T-cell (primary cell): ENCODE measurements at places on chromosomes 7 and 10. TPM values are rescaled to one million over a fixed set of nuclear protein-coding genes. Genes with fewer than 3 reads are reported as not detected.

FXYD4 gene
- not detected for total RNA-seq

CDK14 gene
- 1.6 TPM for total RNA-seq

PPP1R9A gene
- not detected for total RNA-seq

TIMM23B gene
- total RNA-seq: 25.5 TPM

YKT6 gene
- total RNA-seq: 59.0 TPM

GDI2 gene
- total RNA-seq: 123 TPM

- no peak for DNase-seq
- H3K4me1 ChIP-seq: no peaks in the 10 kb centered on the region
- no peaks in the 10 kb centered on the region for H3K36me3 ChIP-seq
- H3K27ac ChIP-seq: no peak overlapping the region
These were observed 219.3 kb downstream of the WDR11 start for GRCh38 chr10:121070275-121071070.

DNA sequence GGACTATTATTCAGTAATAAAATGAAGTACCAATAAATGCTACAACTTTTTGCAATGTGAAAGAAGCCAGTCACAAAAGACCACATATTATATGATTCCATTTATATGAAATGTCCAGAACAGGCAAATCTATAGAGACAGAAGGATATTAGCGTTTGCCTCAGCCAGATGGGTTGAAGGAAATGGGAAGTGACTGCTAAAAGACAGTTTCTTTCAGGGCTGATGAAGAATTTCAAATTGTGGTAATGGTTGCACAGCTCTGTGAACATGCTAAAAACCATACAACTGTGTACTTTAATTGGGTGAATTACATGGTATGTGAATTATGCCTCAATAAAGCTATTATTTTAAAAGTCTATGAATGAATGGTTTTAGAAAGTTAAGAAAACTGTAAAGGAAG, 23.9 kb upstream of the REEP3 start:
- H3K36me3 ChIP-seq: no peaks in the 10 kb centered on the region
- H3K4me3 ChIP-seq: no peak overlapping the region
- no peak for DNase-seq
- H3K27me3 ChIP-seq: no peaks in the 10 kb centered on the region

- H3K36me3 ChIP-seq: no peaks in the 10 kb centered on the region
- H3K4me1 ChIP-seq: no peaks in the 10 kb centered on the region
- H3K27ac ChIP-seq: no peak overlapping the region
- H3K4me3 ChIP-seq: no peak overlapping the region
- DNase-seq: no peak
These were observed 217.4 kb downstream of the LRMDA start for GRCh38 chr10:75648854-75649253.

GRCh38 chr10:92755725-92756124, 66.0 kb downstream of the HHEX start:
- no peaks in the 10 kb centered on the region for H3K27me3 ChIP-seq
- no peak for DNase-seq
- H3K4me3 ChIP-seq: no peak overlapping the region
- H3K36me3 ChIP-seq: no peaks in the 10 kb centered on the region

DNA sequence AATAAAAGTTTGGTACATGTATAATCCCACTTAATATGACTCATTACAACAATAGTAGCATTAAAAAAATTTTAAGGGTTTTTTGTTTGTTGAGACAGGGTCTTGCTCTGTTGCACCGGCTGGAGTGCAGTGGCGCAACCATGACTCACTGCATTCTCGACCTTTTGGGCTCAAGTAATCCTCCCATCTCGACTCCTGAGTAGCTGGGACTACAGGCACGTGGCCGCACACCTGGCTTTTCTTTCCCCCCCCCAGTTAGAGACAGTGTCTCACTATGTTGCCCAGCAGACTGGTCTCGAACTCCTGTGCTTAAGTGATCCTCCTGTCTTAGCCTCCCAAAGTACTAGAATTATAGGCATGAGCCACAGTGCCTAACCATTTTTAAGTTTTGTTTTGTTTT, 40.7 kb downstream of the KMT2C start:
- no peak for DNase-seq
- H3K4me3 ChIP-seq: no peak overlapping the region
- H3K27me3 ChIP-seq: no peaks in the 10 kb centered on the region
- H3K36me3 ChIP-seq: no peaks in the 10 kb centered on the region
- no peak overlapping the region for H3K27ac ChIP-seq
- H3K4me1 ChIP-seq: no peaks in the 10 kb centered on the region

GRCh38 chr10:37856881-37857286, 526 bp downstream of the ZNF248 start:
- peak; percentile 3 for DNase-seq
- peak overlapping the region; percentile 87 for H3K27ac ChIP-seq
- peaks cover 22% of the 10 kb centered on the region for H3K4me1 ChIP-seq
- H3K4me3 ChIP-seq: peak overlapping the region; percentile 82

DNA sequence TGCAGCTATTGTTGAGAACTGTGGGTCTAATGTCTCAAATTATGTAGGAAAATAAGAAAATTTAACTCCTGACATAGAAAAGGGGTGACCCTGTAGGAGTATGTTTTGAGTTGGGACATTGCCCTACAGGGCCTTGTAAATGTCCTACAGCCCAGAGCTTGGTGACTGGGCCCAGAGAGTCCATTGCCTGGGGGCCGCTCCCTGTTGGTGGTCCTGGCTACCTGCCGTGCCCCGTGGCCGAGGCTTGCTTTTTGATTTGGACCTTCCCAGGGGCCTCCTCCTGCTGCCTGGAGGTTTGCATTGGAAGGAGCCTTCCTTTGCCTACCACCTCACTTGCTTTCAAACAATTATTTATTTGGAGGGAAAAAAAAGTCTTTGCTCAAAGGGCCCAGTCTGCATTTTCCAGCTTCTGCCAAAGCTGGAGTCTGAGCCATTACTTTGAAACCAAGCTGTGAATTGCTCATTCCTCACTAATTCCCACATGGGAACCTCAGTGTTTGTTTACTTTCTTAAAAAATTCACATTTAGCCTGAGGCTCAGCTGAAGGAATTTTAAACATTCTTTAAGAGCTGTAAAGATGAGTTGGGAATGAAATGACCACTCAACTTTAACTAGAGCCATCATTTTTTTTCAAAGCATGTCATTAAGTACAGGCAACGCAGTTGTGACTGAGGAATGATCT, 355.0 kb downstream of the GLRX3 start:
- H3K4me1 ChIP-seq: no peaks in the 10 kb centered on the region
- H3K27me3 ChIP-seq: no peaks in the 10 kb centered on the region
- H3K27ac ChIP-seq: no peak overlapping the region
- no peak for DNase-seq

DNA sequence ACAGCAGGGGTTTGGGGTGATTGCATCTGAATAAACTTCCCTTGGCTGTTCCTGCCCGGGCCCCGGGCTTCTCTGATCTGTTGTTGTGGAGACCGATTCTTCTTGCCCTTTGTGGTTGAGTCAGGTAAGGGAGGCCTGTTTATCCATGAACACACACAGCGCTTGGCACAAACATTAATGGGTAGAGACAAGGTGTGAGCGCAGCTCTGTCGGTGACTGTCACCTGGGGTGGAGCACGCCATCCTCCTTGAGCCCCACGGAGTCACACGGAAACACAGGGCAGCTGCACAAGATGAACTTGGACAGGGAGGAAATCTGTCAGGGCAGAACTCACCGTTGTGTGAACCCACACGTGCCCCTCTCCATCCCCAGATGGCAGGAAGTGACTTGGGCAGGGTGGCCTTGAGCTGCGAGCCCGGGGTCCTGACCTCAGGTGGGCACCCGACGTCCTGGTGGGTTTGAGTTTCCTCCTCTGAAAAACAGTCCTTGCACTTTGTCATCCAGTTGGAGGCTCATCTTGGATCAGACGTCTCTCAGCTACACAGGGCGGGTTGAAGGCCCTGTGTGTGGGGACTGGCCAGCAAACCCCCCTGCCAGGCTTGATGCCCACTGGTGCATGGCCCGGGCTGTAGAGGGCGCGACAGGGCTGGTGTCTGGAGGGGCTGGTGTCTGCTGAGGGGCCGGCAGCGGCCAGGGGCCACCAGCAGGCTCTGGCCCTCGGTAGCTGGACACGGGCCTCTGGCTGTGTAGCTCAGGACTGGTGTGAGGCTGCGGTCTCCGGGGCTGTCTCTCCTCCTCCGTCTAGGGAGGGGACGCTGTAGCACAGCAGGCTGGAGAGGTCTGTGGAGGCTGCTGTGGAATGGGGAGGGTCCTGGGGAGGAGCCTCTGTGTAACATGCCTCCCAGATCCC, 24.2 kb upstream of the SHH start:
- H3K4me3 ChIP-seq: no peak overlapping the region
- H3K4me1 ChIP-seq: no peaks in the 10 kb centered on the region
- peaks cover 33% of the 10 kb centered on the region for H3K27me3 ChIP-seq

GRCh38 chr10:119401671-119402395, 140.7 kb downstream of the RGS10 start:
- H3K27me3 ChIP-seq: no peaks in the 10 kb centered on the region
- no peaks in the 10 kb centered on the region for H3K4me1 ChIP-seq
- peaks cover 13% of the 10 kb centered on the region for H3K36me3 ChIP-seq

GRCh38 chr7:133941496-133941895, 185.6 kb upstream of the LRGUK start:
- H3K27ac ChIP-seq: no peak overlapping the region
- no peaks in the 10 kb centered on the region for H3K4me1 ChIP-seq
- DNase-seq: no peak
- no peak overlapping the region for H3K4me3 ChIP-seq

- no peak overlapping the region for H3K27ac ChIP-seq
- H3K4me1 ChIP-seq: peaks cover 75% of the 10 kb centered on the region
- no peaks in the 10 kb centered on the region for H3K27me3 ChIP-seq
- H3K36me3 ChIP-seq: no peaks in the 10 kb centered on the region
- no peak for DNase-seq
- H3K4me3 ChIP-seq: no peak overlapping the region
These were observed 254.3 kb downstream of the ELFN1 start for GRCh38 chr7:1924258-1924817.

GRCh38 chr7:13115157-13115772, 427.8 kb downstream of the ARL4A start:
- no peaks in the 10 kb centered on the region for H3K36me3 ChIP-seq
- H3K27me3 ChIP-seq: no peaks in the 10 kb centered on the region
- DNase-seq: no peak

- DNase-seq: no peak
- H3K4me3 ChIP-seq: no peak overlapping the region
- H3K27ac ChIP-seq: no peak overlapping the region
- no peaks in the 10 kb centered on the region for H3K36me3 ChIP-seq
- no peaks in the 10 kb centered on the region for H3K4me1 ChIP-seq
These were observed 191.7 kb upstream of the IMMP2L start for GRCh38 chr7:111753968-111754367.

GRCh38 chr10:58648131-58648530, 135.5 kb downstream of the BICC1 start:
- no peaks in the 10 kb centered on the region for H3K4me1 ChIP-seq
- DNase-seq: no peak
- no peaks in the 10 kb centered on the region for H3K36me3 ChIP-seq
- no peaks in the 10 kb centered on the region for H3K27me3 ChIP-seq
- H3K27ac ChIP-seq: no peak overlapping the region

DNA sequence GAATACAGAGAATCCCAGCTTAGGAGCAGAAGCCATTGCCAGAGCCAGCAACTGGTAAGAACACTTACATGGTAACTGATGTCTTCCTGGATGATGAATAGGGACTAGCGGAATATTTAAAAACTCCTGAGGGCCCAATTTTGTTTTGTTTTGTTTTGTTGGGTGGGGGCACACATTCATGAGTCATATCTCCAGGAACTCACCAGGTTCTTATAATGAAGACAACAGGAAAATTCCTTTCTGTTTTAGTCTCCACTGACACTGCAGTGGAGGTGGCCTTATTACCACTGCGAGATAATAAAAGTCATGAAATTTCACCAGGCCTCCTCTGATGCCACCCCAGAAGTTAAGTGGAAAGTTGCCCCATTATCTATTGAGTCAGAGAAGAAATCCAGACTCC, 6.6 kb upstream of the CUZD1 start:
- H3K4me1 ChIP-seq: no peaks in the 10 kb centered on the region
- no peaks in the 10 kb centered on the region for H3K27me3 ChIP-seq
- no peak overlapping the region for H3K4me3 ChIP-seq
- no peak overlapping the region for H3K27ac ChIP-seq
